Muscle of back (tissue), 13 donors: ENCODE measurements at places on chromosomes 13 and 19.

GRCh38 chr19:31351056-31351854 lies 2.0 kb upstream of the TSHZ3 start:
- DNase-seq, result peak; percentile 56

GRCh38 chr13:99307648-99308339 lies 595 bp upstream of the GPR183 start:
- no peak for DNase-seq

DNA sequence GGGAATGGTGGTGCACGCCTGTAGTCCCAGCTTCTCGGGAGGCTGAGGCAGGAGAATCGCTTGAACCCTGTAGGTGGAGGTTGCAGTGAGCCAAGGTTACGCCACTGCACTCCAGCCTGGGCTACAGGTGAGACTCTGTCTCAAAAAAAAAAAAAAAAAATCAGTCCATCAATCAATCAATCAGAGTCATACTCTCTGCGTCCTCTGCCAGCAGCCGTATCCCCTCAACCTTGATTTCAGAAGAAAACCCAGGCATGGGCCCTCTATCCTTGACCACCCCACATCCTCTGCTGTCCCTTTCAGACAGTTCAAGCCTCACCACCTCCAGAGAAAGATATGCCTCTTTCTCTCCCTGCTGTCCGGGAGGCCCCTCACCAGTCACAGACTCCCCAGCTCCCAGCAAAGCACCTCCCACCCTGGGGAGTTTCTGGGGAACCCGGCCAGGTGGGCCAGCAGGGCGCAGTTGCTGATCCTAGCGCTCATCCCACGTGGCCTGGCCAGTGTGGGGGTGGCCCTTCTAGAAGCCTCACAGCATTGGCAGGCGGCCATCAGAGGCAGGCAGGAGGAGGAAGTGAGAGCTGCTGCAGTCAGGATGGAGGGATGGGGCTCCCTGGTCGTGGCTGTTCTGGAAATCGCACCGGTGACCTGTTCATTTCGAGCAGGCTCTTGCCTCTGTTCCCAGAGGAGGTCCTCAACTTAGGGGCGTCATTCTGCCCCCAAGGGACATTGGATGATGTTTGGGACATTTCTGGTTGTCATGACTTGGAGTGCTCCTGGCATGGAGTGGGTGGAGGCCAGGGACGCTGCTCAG lies 10.2 kb upstream of the JSRP1 start:
- peak; percentile 70 for DNase-seq

GRCh38 chr13:107376341-107377125 lies 808.6 kb upstream of the ARGLU1 start:
- no peak for DNase-seq

DNA sequence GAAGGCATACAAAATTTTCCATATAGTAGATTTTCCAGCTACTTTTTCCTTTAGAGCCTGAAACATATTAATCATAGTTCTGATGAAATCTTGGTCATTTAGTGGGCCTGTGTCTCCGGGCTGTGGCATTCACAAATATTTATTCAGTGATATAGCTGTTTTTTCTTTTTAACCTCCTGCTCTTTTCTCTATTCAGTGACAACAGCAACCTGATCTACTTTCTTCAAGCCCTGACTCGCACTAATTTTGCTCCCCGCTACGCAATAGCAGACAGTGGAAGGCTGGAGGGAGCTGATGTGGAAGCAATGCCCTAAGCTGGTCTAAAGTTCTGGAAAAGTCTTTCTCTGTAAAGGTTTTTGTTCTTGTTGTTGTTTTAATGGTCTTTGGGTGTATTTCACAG lies 289.7 kb downstream of the SLITRK6 start:
- no peak for DNase-seq

GRCh38 chr13:50074843-50075242 lies 59.6 kb downstream of the KCNRG start:
- DNase-seq, result no peak

DNA sequence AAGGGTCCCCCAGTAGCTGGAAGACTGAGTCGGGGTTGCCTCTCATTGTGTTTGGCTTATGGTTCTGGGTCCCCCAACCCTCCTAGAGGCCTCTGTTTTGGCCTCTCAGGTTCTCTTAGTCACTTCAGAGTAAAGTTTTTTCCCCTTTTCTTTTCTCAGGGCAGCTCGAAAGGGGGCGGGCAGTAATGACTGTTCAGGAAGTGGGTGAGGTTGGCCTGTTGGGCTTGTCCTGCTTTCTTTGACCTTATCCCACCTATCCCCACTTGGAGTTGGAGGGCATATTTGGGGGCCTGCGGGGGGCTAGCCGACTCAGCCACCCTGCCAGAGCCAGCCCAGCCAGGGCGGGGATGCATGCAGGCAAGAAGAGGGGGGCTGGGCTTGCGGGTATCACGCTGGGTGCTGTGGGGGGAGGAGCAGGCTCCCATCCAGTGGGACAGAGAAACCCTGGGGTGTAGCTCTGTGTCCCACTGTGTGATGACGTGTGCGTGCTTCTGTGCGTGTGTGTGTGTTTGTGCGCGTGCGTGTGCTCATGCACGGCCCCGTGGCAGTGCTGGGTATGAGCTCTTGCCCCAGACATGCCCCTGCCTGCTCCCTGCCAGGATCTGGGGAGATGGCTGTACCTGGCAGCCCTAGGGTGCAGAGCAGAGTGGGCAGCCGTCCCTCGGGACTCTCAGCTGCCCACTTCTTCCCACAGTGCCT lies 1.4 kb downstream of the CIC start:
- DNase-seq, result no peak

DNA sequence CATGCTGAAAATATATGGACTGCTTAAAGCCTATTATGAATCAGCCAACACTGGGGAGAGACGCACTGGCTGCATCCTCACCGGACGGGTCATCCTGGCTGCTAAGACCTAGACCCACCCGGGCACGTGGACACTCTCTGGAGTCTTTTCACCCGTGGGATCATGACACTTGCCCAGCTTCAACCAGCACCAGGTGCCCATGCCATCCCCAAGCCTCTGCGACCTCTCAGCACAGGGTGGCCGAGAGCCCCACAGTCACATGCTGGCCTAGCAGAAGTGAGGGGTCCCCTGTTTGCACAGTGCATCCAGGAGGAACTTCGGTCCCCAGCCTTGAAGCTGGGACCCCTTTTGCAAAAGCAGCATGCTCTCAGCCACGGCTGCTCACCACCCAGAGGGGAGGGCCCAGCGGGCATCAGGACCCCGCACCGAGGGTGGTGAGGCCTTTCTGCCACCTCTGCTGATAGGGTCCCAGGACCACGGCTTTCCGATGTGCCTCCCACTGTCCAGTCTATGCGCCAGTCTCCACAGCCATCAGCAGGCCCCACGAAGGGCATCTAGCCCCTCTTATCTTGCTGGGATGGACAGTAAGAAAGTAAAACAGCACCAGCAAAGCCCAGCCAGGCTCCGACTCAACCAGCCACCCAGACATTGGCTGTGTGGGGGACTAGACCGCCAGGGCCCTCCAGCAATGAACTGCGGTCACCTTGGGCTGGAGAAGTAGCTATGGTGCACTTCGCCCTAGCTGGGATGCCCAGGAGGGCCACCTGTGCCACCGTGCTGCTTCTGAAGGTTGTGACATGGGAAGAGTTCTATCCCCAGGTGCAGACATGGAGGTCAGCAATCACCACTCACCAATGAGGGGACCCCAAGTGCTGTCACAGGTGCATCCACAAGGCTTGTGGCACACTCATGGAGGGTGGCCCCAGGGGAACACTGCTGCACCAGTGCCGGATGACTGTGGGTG lies 73.1 kb downstream of the CEBPG start:
- DNase-seq, result no peak
